Left kidney (tissue), 8 donors: ENCODE measurements at places on chromosomes 3 and 15. TPM values are rescaled to one million over a fixed set of nuclear protein-coding genes. Genes with fewer than 3 reads are reported as not detected.

- no peak for DNase-seq
These were observed 412.9 kb downstream of the TIGIT start for GRCh38 chr3:114706591-114707232.

DNA sequence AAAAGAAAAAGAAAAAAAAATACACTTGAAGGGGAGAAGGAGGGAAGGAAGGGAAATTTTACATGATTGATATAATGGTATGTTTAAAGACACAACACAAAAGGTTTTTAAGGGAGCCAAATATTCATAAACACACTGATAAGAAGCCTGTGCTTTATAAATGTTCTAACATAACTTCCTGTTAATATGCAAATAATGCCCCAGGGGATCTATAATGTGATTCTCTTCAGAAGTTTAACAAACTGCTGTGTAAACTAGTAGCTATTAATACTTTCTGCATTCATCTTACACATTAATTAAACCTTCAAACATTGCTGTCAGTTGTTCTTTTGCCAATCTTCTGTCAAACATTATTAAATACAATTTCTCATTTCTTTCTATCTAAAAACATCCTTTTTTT is 231.6 kb downstream of the TJP1 start:
- DNase-seq = no peak

- no peak for DNase-seq
These were observed 4.7 kb upstream of the RPS17 start for GRCh38 chr15:82545002-82545401.

GRCh38 chr3:17969985-17970568 is 227.6 kb upstream of the TBC1D5 start:
- DNase-seq = no peak

- no peak for DNase-seq
These were observed 763 bp upstream of the TRNT1 start for GRCh38 chr3:3125977-3126376.

The NEIL1 gene
- 29.2 TPM for polyA plus RNA-seq
